ENCODE measurements at places on chromosomes 1 and 21. TPM values are rescaled to one million over a fixed set of nuclear protein-coding genes. Genes with fewer than 3 reads are reported as not detected.

EXTL2 gene
- 25.0 TPM for polyA plus RNA-seq

SLC9A1 gene
- polyA plus RNA-seq = 30.0 TPM

UBE4B gene
- polyA plus RNA-seq = 18.7 TPM

LAD1 gene
- polyA plus RNA-seq = 0.17 TPM

NOTCH2 gene
- polyA plus RNA-seq = 5.4 TPM

GPA33 gene
- not detected for polyA plus RNA-seq

TCP10L gene
- 2.3 TPM for polyA plus RNA-seq

UBASH3A gene
- polyA plus RNA-seq = 0.09 TPM

OR2T11 gene
- not detected for polyA plus RNA-seq

STUM gene
- polyA plus RNA-seq = 0.24 TPM

APCS gene
- not detected for polyA plus RNA-seq

DR1 gene
- polyA plus RNA-seq = 3.9 TPM

MFN2 gene
- polyA plus RNA-seq = 27.0 TPM

ATP6V1G3 gene
- not detected for polyA plus RNA-seq

RHCE gene
- polyA plus RNA-seq = 0.71 TPM

RNU1-2 gene
- polyA plus RNA-seq = not detected

TNNI3K gene
- polyA plus RNA-seq = 2.3 TPM

WNT3A gene
- not detected for polyA plus RNA-seq

TNFRSF18 gene
- polyA plus RNA-seq = 1.5 TPM

LIPI gene
- polyA plus RNA-seq = not detected

PRKAA2 gene
- polyA plus RNA-seq = 0.88 TPM

RAB42 gene
- 1.0 TPM for polyA plus RNA-seq

INSRR gene
- polyA plus RNA-seq = 1.5 TPM

CASQ1 gene
- polyA plus RNA-seq = 0.17 TPM

WNT2B gene
- polyA plus RNA-seq = 1.1 TPM

HSD17B7 gene
- 17.7 TPM for polyA plus RNA-seq

LCE1E gene
- polyA plus RNA-seq = not detected

CELA3A gene
- polyA plus RNA-seq = 1.6 TPM

C4BPA gene
- 0.32 TPM for polyA plus RNA-seq

ALX3 gene
- 0.07 TPM for polyA plus RNA-seq

TGFB2 gene
- 1.8 TPM for polyA plus RNA-seq

SEMA4A gene
- polyA plus RNA-seq = 2.4 TPM

MNDA gene
- 5.7 TPM for polyA plus RNA-seq

SRGAP2C gene
- polyA plus RNA-seq = 12.4 TPM

OR2T35 gene
- polyA plus RNA-seq = not detected

PERM1 gene
- not detected for polyA plus RNA-seq

LCE1B gene
- not detected for polyA plus RNA-seq

MXRA8 gene
- 90.3 TPM for polyA plus RNA-seq

CRYAA gene
- polyA plus RNA-seq = not detected

TAGLN2 gene
- polyA plus RNA-seq = 124 TPM
